ENCODE measurements at places on chromosomes 6 and 20. TPM values are rescaled to one million over a fixed set of nuclear protein-coding genes. Genes with fewer than 3 reads are reported as not detected.
A peak's percentile ranks its signal among the peaks of the same experiment; 100 is the strongest.

GRCh38 chr20:483815-484644, 21.7 kb upstream of the TBC1D20 start:
- DNase-seq, result no peak

DNA sequence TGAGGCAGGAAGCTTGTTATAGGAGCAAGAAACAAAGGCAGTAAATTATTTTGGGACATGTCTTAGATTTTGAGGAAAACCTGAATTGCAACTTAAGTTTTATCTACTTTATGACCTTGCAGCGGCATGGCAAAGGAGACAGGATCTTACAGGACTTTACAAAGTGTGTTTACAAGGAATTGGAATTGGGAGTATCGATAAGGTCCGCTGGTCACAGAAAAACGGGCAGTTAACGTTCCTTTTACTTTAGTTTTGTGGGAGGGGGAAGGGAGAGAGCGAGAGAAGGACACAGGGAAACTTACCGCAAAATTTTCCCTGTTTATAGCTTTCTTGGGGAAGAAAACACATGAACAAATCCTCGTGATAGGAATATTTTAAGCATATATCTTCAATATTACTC, 1607.2 kb downstream of the GRIK2 start:
- no peak for DNase-seq

DNA sequence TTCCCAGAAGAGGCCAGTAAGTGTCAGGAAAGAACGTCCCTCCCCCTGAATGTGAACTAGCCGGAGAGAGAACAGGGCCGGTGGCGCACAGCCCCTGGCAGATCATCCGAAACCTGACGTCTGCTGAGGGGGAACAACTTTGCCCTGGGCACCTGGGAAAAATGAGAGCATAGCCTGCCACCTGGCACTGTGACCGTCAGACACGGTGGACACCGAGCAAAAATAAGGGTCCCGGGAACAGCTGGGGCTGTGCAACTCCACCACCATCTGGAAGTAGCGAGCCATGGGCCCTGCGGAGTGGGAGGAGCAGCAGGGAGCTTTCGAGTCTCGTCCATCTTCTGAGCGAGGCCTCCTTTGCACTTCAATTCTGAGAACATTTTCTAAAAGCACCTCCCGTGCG, 110.8 kb downstream of the EDN3 start:
- no peak for DNase-seq

- no peak for DNase-seq
Observed at GRCh38 chr6:126886106-126886505, 232.4 kb upstream of the RSPO3 start.

- no peak for DNase-seq
Observed at GRCh38 chr6:9507136-9507895, 907.6 kb downstream of the TFAP2A start.

DNA sequence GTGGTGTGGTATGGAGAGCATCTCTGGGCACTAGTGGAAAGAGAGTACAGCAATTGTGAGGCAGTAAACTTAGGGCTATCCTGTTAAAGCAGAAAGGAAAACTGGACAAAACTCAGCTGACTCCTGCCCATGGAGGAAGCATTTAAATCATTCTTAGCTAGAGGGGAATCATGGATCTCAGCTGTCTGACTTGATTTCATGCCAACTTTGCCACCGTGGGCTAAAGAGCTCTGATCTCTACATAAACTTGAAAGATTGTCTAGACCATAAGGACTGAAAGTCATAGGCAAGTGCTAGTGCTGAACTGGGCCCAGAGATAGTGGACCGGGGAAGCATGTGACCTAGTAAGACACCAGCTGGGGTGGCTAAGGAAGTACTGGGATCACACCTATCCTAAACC, 651.8 kb downstream of the COL12A1 start:
- no peak for DNase-seq

GRCh38 chr20:4445784-4446183, 275.9 kb upstream of the PRND start:
- no peak for DNase-seq

DNA sequence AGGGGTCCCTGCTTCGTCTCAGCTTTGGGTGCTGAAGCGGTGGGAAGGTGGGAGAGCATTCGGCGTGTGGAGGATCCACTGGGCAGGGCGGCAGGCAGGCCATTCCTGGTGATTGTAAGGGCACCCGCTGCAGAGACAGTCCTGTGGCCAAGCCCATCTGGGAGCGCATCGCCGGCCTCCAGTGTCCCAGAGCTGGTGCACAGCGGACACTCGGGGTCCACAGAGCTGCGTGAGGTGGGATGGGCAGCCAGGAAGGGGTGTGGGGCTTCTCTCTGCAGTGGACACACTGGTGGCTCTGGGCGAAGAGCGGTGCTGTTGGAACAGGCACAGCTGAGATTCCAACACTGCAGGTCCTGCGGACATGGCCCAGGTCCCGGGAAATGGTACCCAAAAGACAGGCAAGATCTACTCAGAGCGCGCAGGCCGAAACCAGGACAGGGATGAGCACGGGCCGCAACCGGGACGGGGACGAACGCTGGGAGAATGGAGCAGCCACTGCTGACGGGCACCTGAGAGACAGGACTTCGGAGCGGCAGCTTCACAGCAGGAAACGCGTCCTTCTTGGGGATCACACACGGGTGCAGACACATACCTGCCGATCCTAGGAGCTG, 188.2 kb downstream of the ERMARD start:
- no peak for DNase-seq

DNA sequence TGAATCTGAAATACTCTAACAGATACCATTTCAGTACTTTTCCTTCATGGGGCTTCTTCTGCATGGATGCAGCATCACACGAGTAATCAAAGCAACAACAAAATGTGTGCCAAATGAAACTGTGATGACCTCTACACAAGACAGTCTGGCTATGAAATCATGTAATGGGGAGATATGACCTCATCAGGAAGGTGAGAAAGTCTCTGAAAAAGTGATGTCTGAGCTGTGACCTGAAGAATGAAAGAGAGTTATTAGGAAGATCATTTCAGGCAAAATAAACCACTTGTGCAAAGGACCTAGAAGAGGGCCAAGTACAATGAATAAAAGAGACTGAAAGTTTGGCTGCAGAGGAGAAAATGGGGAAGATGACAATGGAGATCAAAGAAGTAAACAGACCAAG, 182.8 kb downstream of the PTPRK start:
- no peak for DNase-seq

GRCh38 chr20:48459722-48460395, 367.9 kb downstream of the PREX1 start:
- no peak for DNase-seq

GRCh38 chr6:44304282-44305199, 8.6 kb downstream of the AARS2 start:
- peak; percentile 53 for DNase-seq

DNA sequence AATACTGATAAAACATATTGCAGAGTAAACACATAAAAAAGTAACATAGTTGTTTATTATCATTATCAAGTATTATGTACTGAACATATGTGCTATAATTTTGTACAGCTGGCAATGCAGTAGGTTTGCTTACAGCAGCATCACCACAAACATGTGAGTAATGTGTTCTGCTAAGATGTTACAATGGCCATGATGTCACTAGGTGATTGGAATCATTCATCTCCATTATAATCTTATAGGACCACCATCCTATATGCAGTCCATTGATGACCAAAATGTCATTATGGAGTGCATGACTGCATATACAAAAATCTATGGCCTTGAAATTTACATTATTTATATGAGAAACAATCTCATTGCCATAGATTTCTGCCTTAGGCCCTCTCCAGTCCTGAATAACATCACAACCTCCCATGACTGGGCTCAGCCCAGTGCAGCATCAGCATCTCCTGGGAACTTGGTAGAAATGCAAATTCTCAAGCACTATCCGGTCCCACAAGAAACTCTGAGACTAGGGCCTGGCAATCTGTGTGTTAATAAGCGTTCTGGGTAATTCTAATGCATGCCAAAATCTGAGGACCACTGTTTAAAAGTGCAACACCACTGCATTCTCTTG, 352.0 kb upstream of the MARCKS start:
- no peak for DNase-seq

DNA sequence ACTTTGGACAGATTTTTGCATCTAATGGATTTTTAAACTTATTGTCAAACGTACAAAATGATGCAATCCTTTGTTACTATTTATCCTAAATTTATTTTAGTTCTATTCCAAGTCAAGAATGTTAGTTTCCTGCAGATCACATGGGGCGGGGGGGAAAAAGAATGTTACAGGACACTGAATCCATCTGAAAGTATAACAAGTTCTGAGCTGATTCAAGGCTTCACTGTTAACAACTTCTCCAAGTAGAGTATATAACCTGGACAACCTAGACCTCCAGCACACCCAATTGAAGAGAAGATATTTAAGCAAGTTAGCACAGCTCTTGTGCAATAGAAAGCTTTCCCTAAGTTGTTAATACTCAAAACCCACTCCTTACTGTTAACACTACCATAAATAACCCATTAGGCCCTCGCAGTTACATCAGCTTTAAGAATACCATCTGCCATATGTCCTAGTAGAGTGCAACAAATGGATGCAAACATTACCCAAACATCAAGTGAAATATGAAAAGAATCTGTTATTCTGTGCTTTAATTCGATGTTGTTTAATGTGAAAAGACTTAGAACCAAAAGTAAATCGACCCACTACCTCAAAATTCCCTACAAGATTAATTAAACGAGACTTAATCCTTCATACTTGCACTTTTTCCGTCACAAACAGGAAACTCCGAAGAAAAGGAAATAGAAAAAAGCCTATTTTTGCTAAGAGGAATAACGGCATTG, 1.3 kb downstream of the SEC63 start:
- no peak for DNase-seq

GRCh38 chr6:80939898-80940297, 812.6 kb downstream of the TENT5A start:
- no peak for DNase-seq

DNA sequence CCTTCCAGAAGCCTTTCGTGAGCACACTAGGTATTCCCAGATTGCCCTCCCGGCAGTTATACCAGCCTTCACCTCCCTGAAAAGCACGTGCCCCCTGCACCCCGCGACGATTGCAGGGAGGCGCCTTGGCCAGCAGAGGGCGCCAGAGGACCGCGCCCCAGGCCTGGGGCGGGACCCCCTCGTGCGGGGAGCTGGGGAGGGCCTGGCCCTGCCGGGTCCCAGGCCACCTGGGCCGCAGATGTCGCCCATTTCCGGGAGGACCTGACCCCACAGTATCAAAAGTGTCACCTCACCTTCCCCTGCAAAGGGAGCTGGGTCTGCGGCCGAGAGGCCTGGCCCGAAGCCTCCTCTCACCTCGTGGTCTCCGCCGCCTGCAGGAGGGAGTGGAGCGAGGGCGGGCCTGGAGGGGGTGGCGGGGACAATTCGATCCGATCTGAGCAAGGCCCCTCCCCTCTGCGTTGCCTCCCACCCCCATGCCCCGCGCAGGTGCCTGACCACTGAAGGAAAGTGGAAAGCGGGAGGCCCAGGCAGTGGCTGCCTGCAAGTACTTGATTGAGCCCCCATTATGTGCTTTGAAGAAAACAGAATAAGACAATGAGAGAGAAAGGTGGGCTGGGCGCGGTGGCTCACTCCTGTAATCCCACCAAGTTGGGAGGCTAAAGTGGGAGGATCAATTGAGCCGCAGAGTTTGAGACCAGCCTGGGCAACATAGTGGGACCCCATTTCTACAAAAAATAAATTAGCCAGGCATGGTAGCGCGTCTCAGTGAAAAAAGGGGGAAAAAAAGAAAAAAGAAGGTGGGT, 3.5 kb upstream of the SNAI1 start:
- DNase-seq, result peak; percentile 67

- no peak for DNase-seq
Observed at GRCh38 chr6:112086744-112087135, 542 bp downstream of the TUBE1 start.

- DNase-seq, result no peak
Observed at GRCh38 chr6:142174703-142175102, 27.6 kb downstream of the VTA1 start.

GRCh38 chr6:101403216-101403945, 9.9 kb downstream of the GRIK2 start:
- DNase-seq, result no peak

DNA sequence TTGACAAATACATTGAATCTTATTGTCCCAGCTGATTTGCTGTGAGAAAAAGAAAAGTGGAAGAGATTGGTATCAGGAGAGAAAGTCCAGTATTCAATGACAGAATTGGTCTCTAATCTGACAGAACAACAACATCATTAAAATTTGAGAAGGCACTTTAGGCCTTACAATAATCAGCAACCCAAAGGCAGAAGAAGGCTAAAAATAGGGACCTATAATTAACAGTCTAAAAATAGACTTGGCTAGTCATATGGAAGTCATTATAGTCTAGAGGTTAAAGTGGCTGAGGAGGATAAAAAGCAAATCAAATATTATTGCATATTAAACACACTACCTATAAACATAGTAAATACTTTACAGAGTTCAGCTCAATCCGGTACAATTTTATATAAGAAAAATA, 393.6 kb upstream of the JAG1 start:
- DNase-seq, result no peak

DNA sequence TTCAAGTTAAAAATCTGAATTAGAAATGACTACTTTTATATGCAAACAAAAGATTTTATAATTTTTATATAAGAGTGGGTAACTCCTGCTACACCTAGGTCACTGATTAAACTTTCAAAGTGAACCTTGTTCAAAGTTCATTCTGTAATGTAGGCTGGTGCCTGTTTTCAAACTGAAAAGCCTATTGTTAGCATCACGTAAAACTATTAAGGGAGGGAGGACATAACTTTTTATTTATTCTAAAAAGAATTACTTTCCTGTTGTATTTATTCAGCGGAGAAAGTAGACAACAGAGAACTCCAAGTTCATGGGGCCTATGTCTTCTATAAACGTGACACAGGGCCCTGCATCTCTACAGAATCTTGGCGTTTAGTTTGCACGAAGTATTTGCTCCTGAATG, 27.4 kb downstream of the FERMT1 start:
- DNase-seq, result no peak

DNA sequence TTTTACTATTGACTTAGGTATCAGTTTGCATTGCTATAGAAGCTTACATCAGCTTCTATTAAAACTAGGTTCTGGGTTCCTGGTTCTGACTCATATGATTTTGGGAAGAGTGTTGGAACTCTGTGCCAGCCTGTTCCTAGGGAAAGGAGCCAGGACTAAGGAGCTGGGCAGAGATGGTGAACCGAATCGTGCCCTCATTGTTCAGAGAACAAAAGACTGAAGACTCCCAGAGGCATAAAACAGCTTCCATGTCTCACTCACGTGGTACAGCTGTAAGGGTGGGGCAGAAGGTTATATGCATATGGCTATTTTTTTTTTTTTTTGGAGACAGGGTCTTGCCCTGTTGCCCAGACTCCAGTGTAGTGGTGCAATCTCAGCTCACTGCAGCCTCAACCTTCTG, 89.1 kb upstream of the THBS2 start:
- DNase-seq, result no peak

GRCh38 chr6:88899569-88900316, 63.7 kb downstream of the RNGTT start:
- no peak for DNase-seq

NUDT3 gene
- 11.5 TPM for polyA plus RNA-seq

CALHM4 gene
- polyA plus RNA-seq, result not detected

CEP85L gene
- 47.3 TPM for polyA plus RNA-seq

LY6G6F gene
- polyA plus RNA-seq, result not detected

GCNT2 gene
- 0.45 TPM for polyA plus RNA-seq

HTR1E gene
- polyA plus RNA-seq, result not detected

SLC17A1 gene
- polyA plus RNA-seq, result not detected

SLC17A2 gene
- polyA plus RNA-seq, result not detected

BEND6 gene
- not detected for polyA plus RNA-seq

NTSR1 gene
- not detected for polyA plus RNA-seq

MPIG6B gene
- 0.20 TPM for polyA plus RNA-seq

KCNQ2 gene
- polyA plus RNA-seq, result not detected

All from naive thymus-derived CD4-positive, alpha-beta T cell (primary cell).